ENCODE measurements at places on chromosomes 13 and 19. TPM values are rescaled to one million over a fixed set of nuclear protein-coding genes. Genes with fewer than 3 reads are reported as not detected.

DNA sequence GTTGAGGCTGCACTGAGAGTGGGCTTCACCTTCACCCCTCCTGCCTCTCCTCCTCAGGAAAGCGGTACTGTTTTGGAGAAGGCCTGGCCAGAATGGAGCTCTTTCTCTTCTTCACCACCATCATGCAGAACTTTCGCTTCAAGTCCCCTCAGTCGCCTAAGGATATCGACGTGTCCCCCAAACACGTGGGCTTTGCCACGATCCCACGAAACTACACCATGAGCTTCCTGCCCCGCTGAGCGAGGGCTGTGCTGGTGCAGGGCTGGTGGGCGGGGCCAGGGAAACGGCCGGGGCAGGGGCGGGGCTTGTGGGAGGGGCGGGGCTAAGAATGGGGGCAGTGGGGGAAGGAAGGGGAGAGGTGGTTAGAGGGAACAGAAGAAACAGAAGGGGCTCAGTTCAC lies 7.5 kb downstream of the CYP2A13 start:
- no peak for DNase-seq

The TPP2 gene
- polyA plus RNA-seq, result 14.1 TPM

- DNase-seq, result no peak
Measured at GRCh38 chr19:7263521-7263920, 30.7 kb downstream of the INSR start.

- no peak for DNase-seq
Measured at GRCh38 chr19:6032381-6032780, 54.4 kb upstream of the RANBP3 start.

The KCNRG gene
- 0.15 TPM for polyA plus RNA-seq

The PCDH20 gene
- polyA plus RNA-seq, result not detected

DNA sequence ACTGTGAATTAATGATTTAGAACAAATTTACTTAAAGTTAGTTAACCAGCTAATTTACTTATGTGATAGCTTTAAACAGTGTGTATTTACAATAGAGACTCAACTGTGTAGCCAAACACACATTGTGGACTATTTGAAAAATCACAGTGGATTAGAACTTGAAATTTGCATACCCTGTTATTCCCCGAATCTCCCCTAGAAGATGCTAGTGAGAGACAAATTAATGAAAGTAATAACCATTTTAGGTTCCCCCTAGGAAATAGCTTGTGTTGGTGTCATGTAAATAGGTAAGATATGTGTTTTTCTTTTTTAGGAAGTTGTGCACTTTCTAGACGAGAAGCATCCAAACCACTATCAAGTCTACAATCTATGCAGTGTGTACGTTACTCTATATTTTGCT lies 98.5 kb downstream of the C1QTNF9 start:
- no peak for DNase-seq

The PLD3 gene
- polyA plus RNA-seq, result 168 TPM
